Renal pelvis (tissue), 12 donors: ENCODE measurements at places on chromosomes 1 and 21. TPM values are rescaled to one million over a fixed set of nuclear protein-coding genes. Genes with fewer than 3 reads are reported as not detected.

The C1orf226 gene
- 15.5 TPM for polyA plus RNA-seq

The BRINP3 gene
- polyA plus RNA-seq: 6.4 TPM

The NID1 gene
- polyA plus RNA-seq: 186 TPM

The SLFNL1 gene
- polyA plus RNA-seq: 1.0 TPM

The GPR89A gene
- polyA plus RNA-seq: 47.1 TPM

The ECM1 gene
- 13.0 TPM for polyA plus RNA-seq

The OR6K2 gene
- polyA plus RNA-seq: not detected

The GLIS1 gene
- polyA plus RNA-seq: 3.6 TPM

The HES5 gene
- polyA plus RNA-seq: 0.52 TPM
